ENCODE measurements at places on chromosomes 7 and 10.
A peak's percentile ranks its signal among the peaks of the same experiment; 100 is the strongest.

- no peak for DNase-seq
These were observed 1.2 kb upstream of the LSM8 start for GRCh38 chr7:118182593-118183427.

DNA sequence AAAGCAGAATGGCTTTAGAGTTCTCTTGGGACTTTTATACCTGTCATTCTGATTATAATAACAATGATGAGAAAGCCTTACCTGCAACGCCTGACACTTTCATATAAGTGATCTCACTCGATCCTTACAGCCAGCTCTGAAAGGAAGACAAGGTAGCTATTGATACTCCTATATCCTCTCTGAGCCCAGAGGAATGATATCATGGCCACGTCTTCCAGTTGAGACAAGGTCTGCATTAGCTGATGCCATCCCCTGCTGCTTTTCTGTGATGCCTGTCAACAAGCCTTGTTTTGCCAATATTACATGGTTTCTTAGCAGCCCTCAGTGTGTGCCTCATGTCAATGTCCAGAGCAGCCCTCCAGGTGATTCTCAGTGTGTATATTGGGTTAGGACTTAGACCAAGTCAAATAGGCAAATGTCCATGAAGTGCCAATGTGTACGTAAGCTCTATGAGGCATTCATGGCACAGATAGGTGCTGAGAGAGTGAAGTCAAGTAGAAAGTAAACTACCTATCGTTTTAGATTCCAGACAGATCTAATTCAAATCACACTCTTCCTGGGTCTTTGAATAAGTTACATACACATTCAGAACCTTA lies 405.9 kb downstream of the ADRA2A start:
- DNase-seq = no peak

GRCh38 chr7:33698692-33699128 lies 206.6 kb upstream of the BMPER start:
- no peak for DNase-seq

DNA sequence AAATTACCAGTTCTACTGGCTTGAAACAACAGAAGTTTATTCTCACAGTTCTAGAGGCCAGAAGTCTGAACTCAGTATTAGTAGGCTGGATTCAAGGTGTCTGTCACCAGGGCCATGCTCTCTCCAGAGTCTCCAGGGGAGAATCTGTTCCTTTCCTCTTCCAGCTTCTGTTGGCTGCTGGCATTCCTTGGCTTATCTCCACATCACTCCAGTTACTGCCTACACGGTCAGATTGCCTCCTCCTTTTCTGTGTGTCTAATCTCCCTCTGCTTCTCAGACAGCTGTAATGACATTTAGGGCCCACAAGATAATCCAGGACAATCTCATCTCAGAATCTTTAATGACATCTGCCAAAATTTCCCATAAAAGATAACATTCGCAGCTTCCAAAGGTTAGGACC lies 36.6 kb downstream of the MAPK8 start:
- no peak for DNase-seq

GRCh38 chr7:90660100-90660499 lies 64.0 kb downstream of the CDK14 start:
- no peak for DNase-seq

GRCh38 chr7:101699881-101700823 lies 71.1 kb upstream of the MYL10 start:
- DNase-seq = no peak

DNA sequence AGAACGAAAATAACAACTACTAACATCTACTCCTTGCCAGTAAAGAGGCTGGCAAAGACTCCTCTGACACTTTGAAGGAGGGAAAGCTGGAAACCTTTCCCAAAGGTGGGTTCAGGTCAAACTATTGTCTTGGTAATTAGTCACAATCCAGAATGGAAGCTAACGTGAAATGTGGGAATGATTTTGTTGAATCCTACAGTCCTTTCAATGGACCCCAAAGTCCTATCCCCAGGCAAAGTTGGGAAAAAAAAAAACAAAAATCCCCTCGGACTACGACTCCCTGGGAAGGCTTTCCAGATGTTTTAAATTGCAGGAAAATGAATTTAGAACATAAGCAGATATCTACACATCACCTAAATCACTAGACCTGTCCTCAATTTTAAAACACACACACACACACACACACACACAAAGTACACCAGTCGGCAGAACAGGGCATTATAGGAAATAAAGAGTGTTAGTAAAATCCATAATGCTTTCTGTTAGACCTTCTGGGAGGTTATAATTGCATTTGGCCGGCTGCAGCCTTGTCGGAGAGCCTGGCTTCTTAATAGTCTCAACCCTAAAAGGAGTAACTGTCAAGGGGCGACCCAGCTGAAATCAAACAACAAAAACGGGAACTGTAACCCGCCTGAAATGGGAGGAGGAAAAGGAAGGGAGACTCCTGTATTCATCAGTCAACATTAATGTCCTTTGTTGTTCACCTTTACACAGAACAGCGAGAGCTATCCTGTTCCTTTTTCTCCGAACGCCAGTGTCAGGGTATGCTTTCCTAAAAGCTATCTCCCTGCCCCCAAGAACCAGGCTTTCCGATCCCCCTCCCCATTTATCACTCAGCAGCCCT lies 1.5 kb downstream of the DOCK4 start:
- DNase-seq = no peak

DNA sequence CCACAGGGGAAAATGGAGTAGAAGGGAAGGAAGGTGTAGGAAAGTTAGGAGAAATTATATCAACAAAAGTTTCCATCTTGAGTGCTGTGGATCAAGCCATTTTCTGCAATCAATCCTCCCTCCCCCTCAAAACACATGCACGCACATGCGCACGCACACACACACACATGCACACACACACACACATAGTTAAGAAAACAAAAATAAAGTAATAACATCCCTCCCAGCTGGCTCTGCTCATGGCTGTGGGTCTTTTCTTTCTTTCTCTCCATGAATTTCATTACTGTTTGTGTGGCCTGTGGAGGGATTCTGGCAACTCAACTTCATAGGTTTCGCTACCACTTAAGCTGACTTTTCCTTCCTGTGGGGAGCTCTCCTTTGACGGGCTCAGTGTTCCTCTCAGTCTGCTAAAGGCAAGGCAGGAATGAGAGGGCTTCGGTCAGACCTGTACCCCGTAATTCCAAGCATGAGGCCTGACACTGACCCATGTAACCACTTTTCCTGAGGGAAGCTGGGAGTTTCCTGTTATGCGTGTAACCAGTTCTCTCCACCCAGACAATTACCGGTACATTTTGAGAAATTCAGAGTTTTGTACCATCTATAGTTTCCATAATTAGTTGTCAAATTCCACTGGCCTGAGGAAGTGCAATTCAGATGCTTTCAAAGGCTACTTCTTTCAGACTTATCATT lies 79.8 kb downstream of the ZNF92 start:
- DNase-seq = no peak

GRCh38 chr10:5659702-5660528 lies 6.5 kb downstream of the ASB13 start:
- DNase-seq = peak; percentile 77

- DNase-seq = peak; percentile 64
These were observed 818.6 kb downstream of the GRID1 start for GRCh38 chr10:85548034-85548433.

DNA sequence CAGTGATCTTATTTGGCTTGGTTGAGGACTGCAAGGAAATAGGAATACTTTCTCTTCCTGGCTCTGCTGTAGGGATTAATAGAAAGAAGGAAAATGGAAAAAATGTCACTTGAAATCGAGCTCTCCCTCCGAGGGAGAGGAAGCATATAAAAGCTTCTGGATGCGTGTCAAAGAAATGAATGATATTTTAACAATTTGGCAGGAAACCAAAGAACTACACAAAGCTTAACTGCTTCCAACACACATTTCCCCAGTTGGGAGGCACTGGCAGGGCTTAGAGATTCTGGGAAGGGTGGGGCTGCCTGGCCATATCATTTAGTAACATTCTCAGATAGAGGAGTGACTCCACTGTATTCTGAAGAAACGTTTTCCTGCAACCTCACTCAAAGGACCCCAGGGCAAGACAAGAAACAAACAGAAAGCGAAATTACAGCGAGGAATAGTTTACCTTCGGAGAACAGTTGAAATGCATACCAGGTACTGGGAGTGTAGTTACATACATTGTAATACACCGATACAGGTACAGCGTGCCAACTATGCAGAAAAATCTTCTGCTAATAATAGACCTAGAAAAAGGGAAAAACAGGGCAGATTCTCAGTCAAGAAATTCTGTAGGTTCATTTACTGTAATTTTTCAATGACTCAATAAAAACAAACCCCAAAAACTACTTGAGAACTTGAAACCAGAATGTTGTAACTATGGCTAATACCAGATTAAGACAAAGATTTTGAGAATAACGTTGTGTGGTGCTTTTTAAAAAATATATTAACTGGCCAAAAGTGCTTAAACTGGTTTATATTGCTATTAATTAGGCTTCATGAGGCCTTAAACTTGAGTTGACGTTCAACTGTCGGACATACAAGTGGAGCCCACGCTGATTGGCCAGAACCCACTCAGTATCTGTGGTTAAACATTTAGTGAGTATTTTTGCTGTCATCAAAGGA lies 75.7 kb upstream of the ASAH2 start:
- peak; percentile 59 for DNase-seq

DNA sequence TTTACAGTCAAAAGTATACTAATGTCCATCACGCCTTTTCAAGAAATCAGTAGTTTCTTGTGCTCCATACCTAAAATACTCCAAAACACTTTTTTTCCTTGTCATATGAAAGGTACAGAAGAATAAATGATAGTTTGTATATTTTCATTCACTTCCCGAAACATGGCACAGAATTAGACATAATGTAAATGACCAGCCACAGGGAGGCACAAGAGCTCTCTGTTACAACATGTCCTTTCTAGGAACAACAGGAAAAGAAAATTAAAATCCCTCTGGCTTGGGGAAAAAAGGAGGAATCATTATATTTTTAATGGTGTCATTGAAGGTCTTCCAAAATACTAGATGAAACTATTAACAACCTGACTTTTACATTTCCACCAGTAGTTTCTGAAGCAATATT lies 331.2 kb downstream of the ACTR3B start:
- DNase-seq = no peak

Measured in ureter (tissue), 1 donor.